Ovary (tissue), 10 donors: ENCODE measurements at places on chromosomes 7 and 10. TPM values are rescaled to one million over a fixed set of nuclear protein-coding genes. Genes with fewer than 3 reads are reported as not detected.
A peak's percentile ranks its signal among the peaks of the same experiment; 100 is the strongest.

GRCh38 chr7:154953006-154953684, 49.8 kb downstream of the PAXIP1 start:
- DNase-seq = peak; percentile 61

DNA sequence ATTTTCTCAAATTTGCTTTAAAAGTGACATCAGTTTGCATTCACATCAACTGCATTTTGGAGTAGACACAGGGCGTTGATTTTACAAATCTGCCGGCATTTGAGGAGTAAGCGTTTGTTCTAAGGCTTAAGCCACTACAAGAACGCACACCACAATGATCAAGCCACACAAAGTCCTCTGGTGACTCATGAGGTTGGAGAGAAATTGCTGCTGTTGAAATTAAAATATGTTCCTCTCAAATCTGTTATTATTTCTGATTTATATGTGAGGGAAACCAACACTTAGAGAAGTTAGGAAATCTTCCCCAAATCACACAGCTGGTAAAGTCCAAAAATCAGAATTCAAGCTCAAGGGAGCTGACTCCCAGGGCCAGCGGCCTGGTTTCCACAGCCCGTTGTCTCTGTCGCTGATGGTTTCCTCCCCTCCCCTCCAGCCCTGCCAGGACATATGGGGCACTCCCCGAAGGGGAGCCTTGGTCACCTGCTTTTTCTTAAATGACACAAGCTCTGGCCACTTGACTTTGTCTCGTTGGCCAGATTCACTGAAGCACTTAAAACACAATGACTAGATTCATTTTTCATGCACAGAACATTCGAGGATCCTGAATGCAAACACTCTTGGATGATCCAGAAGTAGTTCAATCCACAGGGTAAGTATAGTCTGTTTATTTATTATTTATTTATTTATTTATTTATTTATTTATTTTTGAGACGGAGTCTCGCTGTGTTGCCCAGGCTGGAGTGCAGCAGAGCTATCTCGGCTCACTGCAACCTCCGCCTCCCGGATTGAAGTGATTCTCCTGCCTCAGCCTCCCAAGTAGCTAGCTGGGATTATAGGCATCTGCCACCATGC, 29.2 kb upstream of the KLF6 start:
- no peak for DNase-seq

DNA sequence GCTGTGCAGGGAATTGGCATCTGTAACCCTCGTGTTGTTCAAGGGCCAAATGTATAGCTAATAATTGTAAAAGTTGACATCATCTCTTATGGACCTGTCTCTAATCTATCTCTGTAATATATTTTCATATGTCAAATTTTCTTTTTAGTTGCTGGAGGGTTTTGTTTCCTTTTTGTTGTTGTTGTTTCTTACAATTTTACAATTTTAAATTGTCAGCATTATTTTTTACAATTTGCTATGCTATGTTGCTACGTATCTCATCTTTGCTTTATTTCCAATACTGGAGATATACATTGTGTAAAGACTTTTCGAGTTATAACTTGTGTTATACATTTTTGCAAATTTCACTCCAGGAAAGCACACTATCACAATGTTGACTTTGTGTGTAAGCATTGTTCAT, 290.2 kb upstream of the SP4 start:
- no peak for DNase-seq

DNA sequence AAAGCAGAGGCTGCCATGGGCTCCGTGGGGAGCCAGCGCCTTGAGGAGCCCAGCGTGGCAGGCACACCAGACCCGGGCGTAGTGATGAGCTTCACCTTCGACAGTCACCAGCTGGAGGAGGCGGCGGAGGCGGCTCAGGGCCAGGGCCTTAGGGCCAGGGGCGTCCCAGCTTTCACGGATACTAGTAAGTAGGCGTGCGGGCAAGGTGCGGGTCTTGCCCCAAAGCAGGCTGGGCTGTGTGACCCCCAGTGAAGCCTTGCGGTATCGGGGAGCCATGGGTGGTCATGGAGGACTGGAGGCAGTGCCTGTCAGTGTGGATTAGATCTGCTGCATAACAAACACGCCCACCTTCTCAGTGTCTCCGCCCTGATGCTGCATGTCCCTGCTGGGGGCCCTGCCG, 5.1 kb downstream of the SLC29A4 start:
- DNase-seq = no peak

Gene TMEM236
- 0.11 TPM for total RNA-seq

- DNase-seq = no peak
These were observed 60.1 kb downstream of the AOC1 start for GRCh38 chr7:150912427-150912826.
